ENCODE measurements at places on chromosomes 11 and 22.

DNA sequence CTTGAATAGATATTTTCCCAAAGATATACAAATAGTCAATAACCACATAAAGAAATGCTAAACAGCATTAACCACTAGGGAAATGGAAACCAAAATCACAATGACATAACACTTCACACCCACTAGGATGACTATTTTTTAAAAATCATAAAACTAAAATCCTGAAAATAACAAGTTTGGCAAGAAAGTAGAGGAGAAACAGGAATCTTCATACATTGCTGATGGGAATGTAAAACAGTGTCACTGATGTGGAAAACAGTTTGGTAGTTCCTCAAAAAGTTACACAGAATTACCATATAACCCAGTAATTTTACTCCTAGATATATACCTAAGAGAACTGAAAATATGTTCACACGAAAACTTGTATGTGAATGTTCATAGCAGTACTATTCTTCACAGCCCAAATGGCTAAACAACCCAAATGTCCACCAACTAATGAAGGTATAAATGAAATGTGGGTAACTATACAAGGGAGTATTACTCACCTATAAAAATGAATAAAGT, 12.5 kb downstream of the PICALM start:
- no peak for DNase-seq

GRCh38 chr11:85934596-85935169, 79.5 kb downstream of the CCDC83 start:
- DNase-seq = no peak

- DNase-seq = peak; percentile 84
Measured at GRCh38 chr11:12174477-12175143, 64.2 kb downstream of the MICAL2 start.

DNA sequence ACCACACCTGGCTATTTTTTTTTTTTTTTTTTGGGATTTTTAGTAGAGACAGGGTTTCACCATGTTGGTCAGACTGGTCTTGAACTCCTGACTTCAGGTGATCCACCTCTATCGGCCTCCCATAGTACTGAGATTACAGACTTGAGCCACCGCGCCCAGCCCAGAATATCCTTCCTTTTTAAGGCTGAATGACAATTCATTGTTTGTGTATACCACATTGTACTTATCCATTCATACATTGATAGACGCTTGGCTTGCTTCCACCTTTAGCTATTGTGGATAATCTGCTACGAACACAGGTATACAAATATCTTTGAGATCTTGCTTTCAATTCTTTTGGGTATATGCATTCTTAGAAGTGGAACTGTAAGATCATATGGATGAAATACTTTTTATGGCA, 10.8 kb upstream of the RASSF10 start:
- no peak for DNase-seq

DNA sequence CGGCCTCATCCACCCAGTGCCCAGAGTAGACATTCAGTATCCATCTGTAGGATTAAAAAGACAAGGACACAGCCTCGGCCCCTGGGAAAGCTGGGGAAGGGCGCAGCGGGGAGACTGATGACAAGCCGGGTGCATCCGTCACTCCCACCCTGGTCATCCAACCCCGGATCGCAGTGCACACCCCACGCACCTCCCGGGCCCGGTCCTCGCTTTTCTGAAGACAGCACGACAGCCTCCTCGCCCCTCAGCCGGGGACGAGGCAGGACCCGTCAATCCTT, 1.1 kb downstream of the FCHSD2 start:
- peak; percentile 53 for DNase-seq

- DNase-seq = no peak
Measured at GRCh38 chr11:103585911-103586310, 450.5 kb upstream of the DDI1 start.

- no peak for DNase-seq
Measured at GRCh38 chr11:9576701-9577381, 3.4 kb downstream of the WEE1 start.

DNA sequence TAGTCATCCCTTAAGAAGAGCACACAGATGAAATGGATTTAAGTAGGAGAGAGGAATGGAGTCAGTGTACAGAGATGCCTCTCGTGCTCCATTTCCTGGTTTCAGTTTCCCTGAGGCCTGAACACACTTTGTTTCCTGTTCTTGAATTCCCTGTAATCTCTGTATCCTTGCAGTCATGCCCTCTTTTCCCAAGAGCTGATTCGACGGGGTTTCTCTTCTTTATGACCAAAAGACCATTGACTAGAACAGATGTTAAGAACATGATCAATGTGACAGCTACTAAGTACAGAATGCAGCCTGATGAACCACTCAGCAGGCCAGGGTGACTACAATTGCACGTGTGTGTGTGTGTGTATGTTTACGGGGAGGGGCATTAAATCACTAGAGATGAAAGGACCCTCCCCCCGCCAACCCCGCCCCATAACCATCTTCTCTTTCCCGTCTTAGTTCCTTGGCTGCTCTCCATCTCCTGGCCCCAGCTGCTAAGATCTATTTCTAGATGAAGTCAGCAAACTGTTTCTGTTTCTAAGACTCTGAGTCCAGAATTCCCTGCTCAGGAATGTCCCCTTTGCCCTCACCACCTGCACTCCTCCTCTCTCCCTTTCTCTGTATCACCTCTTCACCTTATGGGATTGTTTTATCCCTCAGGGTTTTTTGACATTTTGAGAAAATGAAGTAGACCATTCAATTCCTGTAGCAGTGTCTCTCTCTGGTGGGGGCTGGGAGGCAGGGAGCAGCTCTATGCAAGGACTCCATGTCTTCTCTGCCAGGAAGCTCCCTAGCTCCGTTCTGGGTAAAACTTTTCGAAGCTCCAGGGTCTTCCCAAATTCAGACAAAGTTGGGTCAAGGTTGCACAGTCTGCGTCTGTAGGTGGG, 26.0 kb downstream of the SLC22A6 start:
- DNase-seq = peak; percentile 22

DNA sequence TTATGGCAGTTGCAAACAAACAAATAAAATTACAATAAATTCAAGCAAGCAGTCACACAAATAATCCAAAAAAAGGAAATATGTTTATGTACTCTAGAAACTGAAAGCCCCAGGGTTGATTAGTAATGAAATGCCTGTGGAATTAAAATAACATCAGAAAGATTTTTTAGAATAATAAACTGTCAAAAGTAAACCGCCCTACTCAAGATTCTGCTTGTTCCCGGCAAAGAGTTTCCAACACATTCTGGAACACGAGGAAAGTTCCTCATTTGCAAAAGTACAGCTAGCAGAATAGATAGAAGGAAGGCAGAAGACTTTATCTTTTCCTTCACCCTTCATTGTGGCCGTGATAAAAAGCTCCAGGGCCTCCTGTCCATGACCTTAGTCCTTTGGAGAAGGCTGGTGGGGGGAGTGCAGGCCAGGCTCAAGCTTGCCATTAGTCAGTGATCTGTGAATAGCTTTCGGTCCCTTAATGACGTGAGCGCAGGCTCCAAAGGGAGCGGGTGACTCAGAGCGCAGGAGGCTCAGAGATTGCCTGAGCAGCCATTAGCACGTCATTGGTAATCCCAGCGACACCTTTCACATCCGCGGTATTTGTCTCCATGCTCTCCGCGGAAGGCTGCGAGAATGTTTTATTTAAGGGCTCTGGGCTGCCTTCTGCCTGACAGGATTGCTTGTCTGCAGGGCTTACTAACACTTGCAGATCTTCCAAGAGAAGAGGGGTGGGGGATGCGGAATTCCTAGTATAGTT, 458.3 kb downstream of the METTL15 start:
- DNase-seq = peak; percentile 97

All from ELR (cell line).